ENCODE measurements at places on chromosomes 1 and 21. TPM values are rescaled to one million over a fixed set of nuclear protein-coding genes. Genes with fewer than 3 reads are reported as not detected.

PYGO2 gene
- total RNA-seq = 38.1 TPM

HAO2 gene
- total RNA-seq = not detected

PSMB4 gene
- total RNA-seq = 330 TPM

GRCh38 chr1:94951509-94952208 is 24.7 kb upstream of the CNN3 start:
- DNase-seq = no peak

DNA sequence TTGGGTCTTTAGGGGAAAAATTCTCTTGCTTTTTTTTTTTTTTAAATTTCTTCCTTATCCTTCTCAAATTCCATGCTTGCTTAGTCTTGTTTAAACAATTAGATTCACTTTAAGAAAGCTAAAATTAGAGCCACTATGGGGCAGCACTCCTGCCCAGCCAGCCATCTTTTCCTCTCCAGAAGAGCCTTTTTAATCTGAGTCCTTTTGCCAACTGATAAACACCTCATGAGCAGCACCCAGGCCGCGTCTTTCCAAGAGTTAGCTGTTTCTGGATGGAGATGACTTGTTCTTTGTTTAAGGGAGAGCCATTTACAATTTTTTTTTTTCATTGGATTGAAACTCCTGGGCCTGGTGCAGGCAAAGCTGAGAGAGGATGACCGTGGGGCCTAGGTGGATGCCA is 53.3 kb upstream of the TSPAN2 start:
- no peak for DNase-seq

- DNase-seq = no peak
Observed at GRCh38 chr1:180954801-180955165, 42.1 kb downstream of the KIAA1614 start.

DNA sequence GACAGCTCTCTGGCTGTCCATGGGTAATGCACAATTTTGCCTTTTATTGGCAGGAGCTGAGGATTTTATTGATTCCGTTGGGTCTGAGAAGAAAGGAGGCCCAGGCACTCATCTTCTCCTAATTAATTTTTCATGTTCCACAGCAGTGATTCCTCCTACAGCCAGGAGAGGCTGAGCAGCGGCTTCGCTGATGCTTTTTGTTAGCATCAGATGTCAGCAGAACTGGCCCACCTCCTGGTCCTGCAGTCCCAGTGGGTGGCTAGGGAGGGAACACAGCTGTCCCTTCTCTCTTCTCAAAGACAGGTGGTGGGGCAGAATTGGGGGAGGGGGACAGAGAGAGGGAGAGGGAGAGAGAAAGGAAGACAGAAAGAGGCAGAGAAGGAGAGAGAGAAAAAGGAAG is 5.7 kb downstream of the MT1HL1 start:
- DNase-seq = no peak

DNA sequence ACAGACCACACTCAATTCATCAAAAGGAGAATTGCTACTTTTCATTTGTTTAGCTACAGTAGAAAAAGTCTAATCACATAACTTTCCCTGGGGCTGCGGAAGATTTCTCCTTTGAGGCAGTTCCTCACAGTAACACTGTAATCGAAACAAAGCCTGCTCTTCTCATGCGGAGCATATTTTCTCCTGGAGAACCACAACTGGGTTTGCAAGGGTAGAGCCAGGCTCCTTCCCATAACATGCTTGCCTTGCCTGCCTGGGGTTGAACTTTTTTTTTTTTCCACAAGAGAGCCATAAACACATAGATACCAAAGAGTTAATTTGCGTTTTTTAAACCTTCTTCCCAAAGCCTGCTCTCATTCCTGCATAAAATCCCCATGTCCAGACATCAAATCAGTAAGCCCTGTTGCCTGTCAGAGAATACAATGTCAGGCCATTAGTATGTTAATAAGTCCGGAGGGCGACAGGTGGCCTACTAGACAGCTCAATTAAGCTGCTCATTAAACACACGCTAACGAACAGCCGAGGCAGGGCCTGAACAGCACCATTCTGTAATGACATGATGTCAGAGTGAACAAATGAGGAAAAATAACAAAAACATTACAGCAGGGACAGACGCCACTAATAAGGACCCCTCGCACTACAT is 107.1 kb upstream of the OLIG2 start:
- DNase-seq = no peak

DNA sequence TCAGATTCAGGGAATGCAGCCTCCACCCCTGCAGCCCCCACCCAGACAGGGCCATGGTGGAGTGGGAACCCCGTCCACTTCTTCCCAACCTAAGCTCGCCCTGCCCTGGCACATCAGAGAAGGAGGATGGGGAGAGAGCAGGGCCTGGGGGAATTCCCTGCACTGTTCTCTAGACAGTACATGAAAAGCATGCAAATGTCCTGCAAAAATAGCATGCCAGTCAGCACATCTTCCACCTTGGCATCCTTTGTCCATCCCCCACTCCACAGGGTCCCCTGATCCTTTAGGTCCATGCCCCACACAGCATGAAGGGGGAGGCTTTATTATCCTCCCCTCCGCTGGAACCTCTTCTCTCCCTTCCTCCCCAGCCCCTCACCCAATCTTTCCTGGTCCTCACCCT is 35.0 kb upstream of the RD3 start:
- DNase-seq = no peak

GRCh38 chr1:41174170-41174569 is 67.9 kb downstream of the SCMH1 start:
- DNase-seq = no peak

- no peak for DNase-seq
Observed at GRCh38 chr1:113507552-113508214, 117.4 kb downstream of the MAGI3 start.
